Large intestine (tissue), 12 donors: ENCODE measurements at places on chromosomes 3 and 15. TPM values are rescaled to one million over a fixed set of nuclear protein-coding genes. Genes with fewer than 3 reads are reported as not detected.

DNA sequence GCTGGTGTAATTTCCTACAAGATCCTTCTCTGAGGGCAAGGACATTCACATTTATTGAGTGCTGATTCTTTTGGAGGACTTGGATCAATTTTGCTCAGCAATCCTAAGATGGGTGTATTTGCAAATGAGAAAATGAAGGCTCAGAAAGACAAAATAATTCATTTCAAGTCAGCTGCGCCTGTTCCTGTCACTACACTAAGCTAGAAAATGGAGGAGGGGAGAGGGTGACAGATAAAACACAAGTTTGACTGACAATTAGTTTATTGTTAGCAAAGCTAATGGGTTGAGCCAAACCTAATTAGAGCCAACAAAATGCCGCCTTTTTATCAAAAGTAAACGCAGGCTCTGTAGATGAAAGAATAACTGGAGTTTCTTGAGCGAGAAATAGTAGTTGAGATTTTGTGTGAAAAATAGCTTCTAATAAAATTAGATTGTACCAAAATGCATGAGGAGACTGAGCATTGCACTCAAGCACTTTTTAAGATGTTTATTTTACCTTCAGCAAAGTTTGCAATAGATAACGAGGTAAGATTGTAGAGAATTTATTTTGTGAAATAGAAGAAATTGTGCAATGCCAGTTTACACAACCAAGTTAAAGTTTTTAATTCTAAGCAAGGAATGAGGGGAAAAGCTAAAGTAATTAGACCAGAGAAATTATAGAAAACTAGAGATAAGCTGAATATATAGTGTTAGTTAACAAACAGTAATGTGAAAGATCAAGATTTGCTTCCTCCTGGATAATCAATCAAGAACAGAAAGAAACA lies 39.6 kb upstream of the SECISBP2L start:
- DNase-seq: no peak

GOLGA6B gene
- polyA plus RNA-seq: 0.07 TPM

ACP3 gene
- polyA plus RNA-seq: 0.64 TPM

GRCh38 chr3:184145111-184145524 lies 10.0 kb downstream of the EIF2B5 start:
- DNase-seq: peak; percentile 84

DNA sequence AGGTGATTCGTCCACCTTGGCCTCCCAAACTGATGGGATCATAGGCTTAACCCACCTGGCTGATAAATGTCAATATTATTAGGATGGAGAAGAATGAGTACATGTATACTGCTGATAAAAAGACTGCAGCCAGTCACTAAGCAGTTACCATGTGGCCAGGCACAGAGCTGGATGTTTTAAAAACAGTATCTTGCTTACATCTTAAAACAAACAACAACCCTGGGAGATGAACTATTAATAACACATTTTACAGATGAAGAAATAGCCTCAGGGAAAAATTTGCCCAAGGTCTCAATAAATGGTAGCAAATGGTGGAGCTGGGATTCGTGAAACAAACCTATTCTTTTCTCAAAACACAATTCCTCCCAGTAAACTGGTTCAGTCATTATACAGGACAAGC lies 18.1 kb downstream of the IL17RD start:
- DNase-seq: no peak

CFAP91 gene
- polyA plus RNA-seq: 5.2 TPM

ZBTB47 gene
- polyA plus RNA-seq: 12.5 TPM
